A375 (cell line): ENCODE measurements at places on chromosomes 5 and 9. TPM values are rescaled to one million over a fixed set of nuclear protein-coding genes. Genes with fewer than 3 reads are reported as not detected.

LVRN gene
- 0.08 TPM in 1 of 2 replicates, not detected in the other for total RNA-seq

LHX3 gene
- total RNA-seq: not detected in 2 replicates

STING1 gene
- 26.6 and 32.8 TPM in 2 replicates for total RNA-seq

C7 gene
- total RNA-seq: 0.11 TPM in 1 of 2 replicates, not detected in the other

APBA1 gene
- total RNA-seq: 0.11 TPM in 1 of 2 replicates, not detected in the other

NR6A1 gene
- 1.6 and 2.9 TPM in 2 replicates for total RNA-seq

C9orf153 gene
- total RNA-seq: not detected in 2 replicates

CFAP90 gene
- not detected in 2 replicates for total RNA-seq

FGFR4 gene
- 9.3 and 10.5 TPM in 2 replicates for total RNA-seq

FAM120A gene
- total RNA-seq: 77.9 and 79.3 TPM in 2 replicates

GLRX gene
- 7.9 and 11.1 TPM in 2 replicates for total RNA-seq

GPX8 gene
- 33.2 and 39.3 TPM in 2 replicates for total RNA-seq

KIF4B gene
- total RNA-seq: 0.03 and 0.04 TPM in 2 replicates

ARPC5L gene
- 65.1 and 68.4 TPM in 2 replicates for total RNA-seq

TLR4 gene
- total RNA-seq: 24.3 and 26.7 TPM in 2 replicates

SAXO1 gene
- not detected in 2 replicates for total RNA-seq

MPDZ gene
- total RNA-seq: 27.2 and 38.3 TPM in 2 replicates

UNC5A gene
- total RNA-seq: not detected in 2 replicates

MSANTD3 gene
- 63.4 and 95.7 TPM in 2 replicates for total RNA-seq

RNF224 gene
- total RNA-seq: 0.05 and 0.94 TPM in 2 replicates

FST gene
- total RNA-seq: 185 and 194 TPM in 2 replicates

PTGDS gene
- 1.4 TPM in 1 of 2 replicates, not detected in the other for total RNA-seq

CD14 gene
- total RNA-seq: 0.30 and 0.66 TPM in 2 replicates

TICAM2 gene
- 2.3 TPM in 2 replicates for total RNA-seq

PCDHGC5 gene
- 1.1 and 1.3 TPM in 2 replicates for total RNA-seq

PDGFRB gene
- 4.9 and 6.1 TPM in 2 replicates for total RNA-seq

MLANA gene
- not detected in 2 replicates for total RNA-seq

HINT2 gene
- 95.7 and 102 TPM in 2 replicates for total RNA-seq

OXCT1 gene
- 26.3 and 26.5 TPM in 2 replicates for total RNA-seq

CTXN3 gene
- total RNA-seq: not detected in 2 replicates

TMEM250 gene
- 55.8 and 59.1 TPM in 2 replicates for total RNA-seq

CRB2 gene
- total RNA-seq: not detected in 2 replicates

PURA gene
- 8.9 and 11.4 TPM in 2 replicates for total RNA-seq

PCA3 gene
- total RNA-seq: not detected in 2 replicates

TXNDC8 gene
- not detected in 2 replicates for total RNA-seq

TPD52L3 gene
- not detected in 2 replicates for total RNA-seq

PCDHGB6 gene
- 0.80 and 1.2 TPM in 2 replicates for total RNA-seq

UBQLN1 gene
- total RNA-seq: 108 and 113 TPM in 2 replicates

OBP2B gene
- not detected in 2 replicates for total RNA-seq

PCDHB8 gene
- total RNA-seq: 6.5 and 6.6 TPM in 2 replicates

LRRC70 gene
- 0.11 and 0.69 TPM in 2 replicates for total RNA-seq

CCDC171 gene
- 2.5 and 2.9 TPM in 2 replicates for total RNA-seq

ADAMTS13 gene
- total RNA-seq: 2.7 and 3.9 TPM in 2 replicates

NRARP gene
- 0.11 TPM in 1 of 2 replicates, not detected in the other for total RNA-seq

ADAMTS16 gene
- total RNA-seq: 3.7 and 5.0 TPM in 2 replicates

CCDC152 gene
- total RNA-seq: 0.23 and 0.27 TPM in 2 replicates

SLC46A2 gene
- not detected in 2 replicates for total RNA-seq

ZNF367 gene
- total RNA-seq: 26.6 and 28.6 TPM in 2 replicates

PCDHA1 gene
- 2.1 and 2.5 TPM in 2 replicates for total RNA-seq
